Uterus (tissue), 4 donors: ENCODE measurements at places on chromosomes 4 and X. TPM values are rescaled to one million over a fixed set of nuclear protein-coding genes. Genes with fewer than 3 reads are reported as not detected.

The TNMD gene
- 1.7 TPM for total RNA-seq

The ASB9 gene
- 3.2 TPM for total RNA-seq

The DAPP1 gene
- total RNA-seq, result 3.5 TPM

The DIPK2B gene
- total RNA-seq, result 36.2 TPM

The FGF2 gene
- total RNA-seq, result 27.6 TPM

The TMSB15C gene
- 0.59 TPM for total RNA-seq

The STBD1 gene
- total RNA-seq, result 3.7 TPM

The RNF212 gene
- 2.3 TPM for total RNA-seq
